ENCODE measurements at places on chromosomes 12 and 14.

DNA sequence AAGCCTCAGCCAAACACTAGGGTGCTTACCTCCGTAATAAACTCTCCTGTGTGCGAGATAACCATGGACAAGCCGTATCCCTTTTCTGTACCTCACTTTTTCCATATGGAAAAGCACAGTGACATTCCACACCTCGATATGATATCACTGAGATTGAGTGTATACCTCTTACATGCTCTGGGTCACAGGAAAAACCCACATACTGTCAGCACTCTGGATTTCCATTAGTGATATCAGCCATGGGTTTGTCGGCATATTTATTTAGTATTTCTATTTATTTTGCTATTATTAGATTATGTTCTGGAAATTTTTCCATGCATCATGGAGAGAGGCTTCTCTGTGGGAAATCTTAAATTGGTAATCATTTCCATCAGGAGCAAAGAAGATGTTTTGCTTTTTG is 28.0 kb upstream of the DAAM1 start:
- no peak for DNase-seq

GRCh38 chr12:46445093-46445492 is 72.5 kb upstream of the SLC38A2 start:
- DNase-seq: no peak

GRCh38 chr12:6620137-6620884 is 13.1 kb upstream of the CHD4 start:
- DNase-seq: peak; percentile 70

GRCh38 chr12:111816065-111816615 is 25.9 kb upstream of the MAPKAPK5 start:
- no peak for DNase-seq

DNA sequence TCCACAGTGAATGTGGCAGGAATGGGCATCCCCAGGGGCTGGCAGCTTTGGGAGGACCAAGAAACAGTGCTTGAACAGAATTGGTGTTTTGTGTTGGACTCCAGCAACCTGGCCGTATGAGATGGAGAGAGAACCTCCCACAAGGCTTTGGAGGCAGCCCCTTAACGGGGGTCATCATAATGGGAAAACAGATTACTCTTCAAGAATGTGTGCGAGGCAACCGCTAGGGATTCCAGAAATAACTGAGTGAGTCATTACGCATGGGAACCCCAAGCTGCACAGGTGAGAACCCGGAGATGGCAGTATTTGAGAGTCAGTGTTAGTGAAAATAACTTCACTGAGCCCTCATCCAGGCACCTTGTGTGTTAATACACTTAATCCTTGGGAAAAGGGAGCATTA is 567.8 kb upstream of the TBX3 start:
- DNase-seq: no peak

- no peak for DNase-seq
Measured at GRCh38 chr12:39102474-39103209, 197.3 kb upstream of the CPNE8 start.

GRCh38 chr12:116160231-116160630 is 117.3 kb downstream of the MED13L start:
- no peak for DNase-seq

DNA sequence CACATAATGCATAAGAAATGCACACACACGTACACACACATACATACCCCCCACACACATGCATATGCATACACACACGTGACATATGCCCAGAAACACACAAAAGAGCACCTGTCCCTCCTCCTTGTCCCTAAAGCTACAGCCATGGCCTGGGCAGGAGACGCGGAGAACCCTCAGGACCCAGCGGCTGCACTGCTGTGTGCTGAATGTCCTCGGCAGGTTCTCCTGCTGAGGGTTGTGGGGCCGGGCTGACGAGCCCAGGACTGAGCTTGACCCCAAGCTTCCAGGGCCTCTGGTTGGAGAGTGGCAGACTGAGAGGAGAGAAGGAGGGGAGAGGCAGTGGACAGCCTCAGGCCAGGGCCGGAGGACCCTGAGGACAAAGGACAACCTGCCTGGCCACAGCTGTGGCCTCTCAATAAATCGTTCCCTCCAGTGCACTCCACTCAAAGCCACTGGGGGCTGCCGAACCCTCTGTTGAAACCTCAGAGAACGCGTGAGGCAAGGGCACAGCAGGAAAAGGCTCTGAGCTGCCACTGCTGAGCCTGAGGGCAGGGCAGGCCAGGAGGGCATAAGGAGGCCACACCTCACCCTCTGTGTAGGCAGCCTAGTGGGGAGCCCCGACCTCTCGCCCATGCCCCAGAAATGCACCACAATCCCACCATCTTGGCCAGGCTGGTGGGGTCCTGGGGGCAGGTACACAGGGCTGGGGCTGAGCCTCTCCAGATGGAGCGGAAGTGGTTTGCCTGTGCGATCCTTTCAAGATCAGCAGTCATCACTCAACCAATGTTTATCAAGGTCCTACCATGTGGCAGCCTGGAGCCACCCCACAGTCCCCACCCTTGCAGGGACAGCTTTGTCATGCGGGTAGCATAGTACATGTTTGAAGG is 3.1 kb downstream of the CACNA2D4 start:
- peak; percentile 32 for DNase-seq

- DNase-seq: no peak
Measured at GRCh38 chr12:110010853-110011723, 11.9 kb downstream of the ANKRD13A start.

DNA sequence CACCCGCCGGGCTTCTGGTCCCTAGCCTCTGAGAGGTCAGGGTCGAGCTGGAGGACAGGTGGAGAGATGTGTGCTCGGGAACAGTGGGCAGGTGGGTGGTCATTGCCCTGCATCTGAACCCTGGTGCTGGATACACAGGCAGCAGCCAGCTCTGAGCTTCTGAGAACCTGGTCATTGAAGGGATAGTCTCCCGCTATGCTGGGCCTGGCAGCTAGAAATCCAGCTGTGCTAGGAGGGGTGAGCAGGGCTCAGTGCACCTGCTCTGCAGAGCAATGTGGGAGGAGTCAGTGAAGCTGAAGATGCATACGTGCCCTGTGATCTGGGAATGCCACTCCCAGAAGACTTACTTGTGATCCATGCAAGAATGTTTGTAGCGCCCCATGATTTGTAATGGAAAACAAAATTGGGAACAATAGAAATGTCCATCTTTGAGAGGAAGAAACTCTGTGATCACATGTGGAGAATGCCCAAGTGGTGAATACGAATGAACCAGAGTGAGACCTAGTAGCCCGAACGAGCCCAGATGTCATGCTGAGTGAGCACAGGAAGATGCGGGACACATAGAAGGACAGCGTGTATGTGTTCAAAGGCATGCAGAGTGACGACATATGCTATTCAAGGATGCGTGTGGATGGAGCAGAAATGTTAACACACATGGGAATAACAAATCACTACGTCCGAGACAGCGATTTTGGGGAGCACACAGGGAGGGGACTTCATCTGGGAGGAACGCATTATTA is 63.4 kb downstream of the AACS start:
- no peak for DNase-seq

- DNase-seq: no peak
Measured at GRCh38 chr12:59873136-59873535, 277.3 kb downstream of the SLC16A7 start.

- no peak for DNase-seq
Measured at GRCh38 chr12:104626069-104626837, 169.5 kb downstream of the CHST11 start.

DNA sequence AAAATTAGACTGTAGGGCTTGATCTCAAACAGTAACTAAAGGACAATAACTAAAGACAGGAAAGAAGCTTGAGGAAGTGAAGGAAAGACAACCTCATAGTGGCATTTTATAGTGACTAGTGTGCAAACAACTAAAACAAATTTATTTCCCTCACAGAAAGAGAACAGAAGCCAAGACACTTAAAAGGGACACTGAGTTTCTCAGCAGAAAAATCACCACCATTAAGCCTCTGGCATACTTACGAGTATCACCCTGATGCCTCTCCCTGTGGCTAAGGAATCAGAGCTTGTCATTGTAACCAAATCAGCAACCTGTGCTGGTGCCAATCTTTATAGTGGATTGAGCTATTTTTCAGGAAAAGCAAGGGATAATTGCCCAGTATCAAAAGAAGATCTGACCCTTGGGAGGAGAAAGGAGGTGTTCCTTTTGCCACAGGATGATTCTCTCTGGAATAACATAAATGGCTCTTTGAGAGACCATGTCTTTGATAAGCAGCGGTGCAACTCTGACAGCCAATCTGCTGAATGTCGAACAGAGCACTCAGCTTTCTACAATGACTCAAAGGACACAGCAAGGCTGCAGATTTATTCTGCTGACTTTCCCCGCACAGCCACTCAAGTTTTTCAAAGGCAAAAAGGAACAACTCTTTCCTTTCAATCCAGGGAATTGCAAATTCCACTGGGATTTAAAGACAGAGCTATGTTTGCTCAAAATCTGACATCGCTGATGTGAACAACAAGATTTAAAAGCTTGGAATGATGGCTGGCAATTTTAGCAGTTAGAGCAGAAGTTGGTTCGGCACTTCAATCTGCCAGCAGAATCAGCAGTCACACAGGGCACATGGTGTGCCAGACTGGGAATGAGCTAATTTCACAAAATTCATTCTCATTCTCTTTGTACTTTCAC is 34.6 kb downstream of the ATF7 start:
- DNase-seq: no peak

DNA sequence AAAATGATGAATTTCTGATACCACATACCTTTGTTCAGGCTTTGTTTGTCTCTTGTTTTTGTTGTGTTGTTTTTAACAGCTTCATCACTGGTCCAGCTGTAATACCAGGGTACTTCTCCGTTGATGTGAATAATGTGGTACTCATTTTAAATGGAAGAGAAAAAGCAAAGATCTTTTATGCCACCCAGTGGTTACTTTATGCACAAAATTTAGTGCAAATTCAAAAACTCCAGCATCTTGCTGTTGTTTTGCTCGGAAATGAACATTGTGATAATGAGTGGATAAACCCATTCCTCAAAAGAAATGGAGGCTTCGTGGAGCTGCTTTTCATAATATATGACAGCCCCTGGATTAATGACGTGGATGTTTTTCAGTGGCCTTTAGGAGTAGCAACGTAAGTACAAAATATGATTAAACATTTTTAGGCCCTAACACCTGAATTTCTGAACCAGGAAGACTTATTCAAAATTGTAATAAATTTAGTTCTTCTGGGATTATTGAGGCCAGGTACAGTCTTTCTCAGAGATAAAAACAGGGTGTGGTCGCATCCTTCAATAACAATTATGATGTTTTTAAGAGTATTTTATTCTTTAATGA is 22.4 kb downstream of the RXYLT1 start:
- DNase-seq: no peak

DNA sequence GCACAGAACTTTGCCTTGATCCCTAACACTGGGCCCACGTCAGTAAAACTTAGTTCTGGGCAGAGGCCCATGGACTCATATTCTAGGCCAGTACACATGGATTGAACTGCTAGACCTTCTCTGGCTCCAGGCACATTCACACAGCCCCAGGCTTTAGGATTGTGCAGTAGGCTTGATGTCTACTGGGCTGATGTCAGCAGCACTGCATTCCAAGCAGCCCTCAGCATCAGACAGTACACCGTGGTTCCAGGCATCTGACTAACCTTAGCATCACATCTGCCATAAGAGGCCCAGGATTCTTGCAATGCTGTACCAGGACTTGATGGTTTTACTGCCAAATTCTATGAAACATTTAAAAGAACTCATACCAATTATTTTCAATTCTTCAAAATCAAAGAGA is 301.9 kb downstream of the CCER1 start:
- no peak for DNase-seq

GRCh38 chr12:61870658-61871484 is 389.3 kb upstream of the USP15 start:
- no peak for DNase-seq

GRCh38 chr12:130394906-130395305 is 57.2 kb downstream of the PIWIL1 start:
- DNase-seq: no peak

DNA sequence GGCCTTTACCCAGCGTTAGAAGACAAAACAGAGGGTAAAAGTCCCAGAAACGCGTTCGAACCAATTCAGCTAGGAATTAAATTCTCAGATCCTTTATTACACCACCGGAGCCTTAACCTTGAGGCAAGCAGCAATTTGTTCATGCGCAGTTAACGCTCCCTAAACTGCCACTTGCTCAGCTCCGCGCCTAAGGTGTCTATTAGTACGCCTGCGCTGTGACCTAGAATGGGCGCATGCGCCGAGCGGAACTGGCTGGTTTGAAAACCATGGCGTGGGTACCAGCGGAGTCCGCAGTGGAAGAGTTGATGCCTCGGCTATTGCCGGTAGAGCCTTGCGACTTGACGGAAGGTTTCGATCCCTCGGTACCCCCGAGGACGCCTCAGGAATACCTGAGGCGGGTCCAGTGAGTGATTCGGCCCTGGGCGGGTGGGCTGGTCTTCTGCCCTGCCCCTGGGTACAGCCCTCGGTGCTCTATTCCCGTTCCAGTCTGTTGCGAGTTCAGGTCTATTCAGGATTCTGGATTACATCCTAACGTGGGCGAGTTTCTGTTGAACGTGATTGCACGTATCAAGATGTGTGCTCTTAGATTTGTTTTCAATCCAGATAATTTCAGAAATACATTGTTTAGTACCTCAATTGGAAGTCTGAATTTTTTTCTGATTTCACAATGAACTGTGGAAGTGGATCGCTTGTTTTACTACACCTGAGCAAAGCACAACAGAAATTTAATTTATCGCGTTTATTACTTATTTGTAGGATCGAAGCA is at the start of gene GEMIN2:
TSS of gene GEMIN2 (plus strand) at position 251 of the 766 bp plus-strand sequence. CDS start at position 267, 16 bp downstream.
- peak; percentile 92 for DNase-seq

DNA sequence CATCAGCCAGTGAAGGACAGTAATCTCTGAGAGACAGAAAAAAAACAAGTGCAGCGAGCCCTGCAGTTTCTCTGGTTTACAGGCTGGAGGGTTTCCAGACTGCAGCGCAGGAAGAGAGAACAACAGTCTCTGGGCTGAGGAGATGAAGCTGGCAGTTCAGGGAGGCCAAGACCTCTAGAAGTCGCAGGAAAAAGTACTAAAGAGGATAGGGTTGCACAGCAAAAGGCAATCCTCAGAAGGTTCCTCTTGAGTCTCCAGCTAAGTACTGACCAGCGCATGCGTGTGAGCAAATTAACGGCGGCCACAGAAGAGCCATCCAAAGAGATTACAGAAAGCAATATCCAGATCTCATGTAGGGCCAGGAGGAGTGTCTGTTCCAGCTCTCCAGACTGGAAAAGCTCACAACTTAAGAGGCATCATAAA is 12.2 kb upstream of the CCDC60 start:
- DNase-seq: no peak

DNA sequence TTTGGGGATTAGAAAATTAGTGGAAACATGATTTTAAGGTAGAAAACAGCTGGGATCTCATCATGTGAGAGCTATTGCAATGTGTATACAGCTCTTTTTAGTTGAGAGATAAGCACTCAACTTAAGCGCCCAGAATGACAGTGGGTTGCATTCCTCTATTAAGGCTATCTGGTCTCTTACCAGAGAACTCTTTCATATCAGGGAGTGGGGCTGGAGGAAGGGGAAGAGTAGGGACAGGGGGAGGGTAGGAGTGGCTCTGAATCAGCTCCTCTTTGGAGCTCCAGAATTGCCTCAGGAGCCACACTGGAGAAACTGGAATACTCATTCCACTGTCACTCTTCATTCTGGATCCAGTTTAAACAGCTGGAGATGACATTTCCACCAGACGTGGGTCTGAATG is 9.2 kb upstream of the PLEKHG3 start:
- no peak for DNase-seq

Data from activated CD4-positive, CD25-positive, alpha-beta regulatory T cell treated with anti-CD3 and anti-CD28 coated beads, Interleukin-2, amount 50 U/mL, for 72 hours (primary cell).